ENCODE measurements at places on chromosomes 6 and 20.

GRCh38 chr6:32554116-32554965 is 24.3 kb upstream of the HLA-DRB5 start:
- no peaks in the 10 kb centered on the region for H3K27me3 ChIP-seq
- no peak overlapping the region for H3K4me3 ChIP-seq

GRCh38 chr6:20644667-20645370 is 110.6 kb downstream of the CDKAL1 start:
- no peak overlapping the region for H3K4me3 ChIP-seq
- DNase-seq: no peak
- H3K36me3 ChIP-seq: no peaks in the 10 kb centered on the region
- H3K4me1 ChIP-seq: no peaks in the 10 kb centered on the region
- no peaks in the 10 kb centered on the region for H3K27me3 ChIP-seq

- H3K4me1 ChIP-seq: no peaks in the 10 kb centered on the region
- H3K36me3 ChIP-seq: no peaks in the 10 kb centered on the region
- H3K27ac ChIP-seq: no peak overlapping the region
- DNase-seq: no peak
These were observed 181.3 kb downstream of the KIF6 start for GRCh38 chr6:39543950-39544349.

GRCh38 chr6:14735956-14736486 is 509.8 kb upstream of the JARID2 start:
- H3K27ac ChIP-seq: no peak overlapping the region
- DNase-seq: no peak
- peaks cover 48% of the 10 kb centered on the region for H3K4me1 ChIP-seq
- H3K4me3 ChIP-seq: no peak overlapping the region
- H3K36me3 ChIP-seq: no peaks in the 10 kb centered on the region

GRCh38 chr20:55936209-55936595 is 69.1 kb downstream of the CBLN4 start:
- H3K27ac ChIP-seq: no peak overlapping the region
- no peaks in the 10 kb centered on the region for H3K4me1 ChIP-seq
- no peak for DNase-seq
- no peaks in the 10 kb centered on the region for H3K36me3 ChIP-seq
- no peaks in the 10 kb centered on the region for H3K27me3 ChIP-seq

DNA sequence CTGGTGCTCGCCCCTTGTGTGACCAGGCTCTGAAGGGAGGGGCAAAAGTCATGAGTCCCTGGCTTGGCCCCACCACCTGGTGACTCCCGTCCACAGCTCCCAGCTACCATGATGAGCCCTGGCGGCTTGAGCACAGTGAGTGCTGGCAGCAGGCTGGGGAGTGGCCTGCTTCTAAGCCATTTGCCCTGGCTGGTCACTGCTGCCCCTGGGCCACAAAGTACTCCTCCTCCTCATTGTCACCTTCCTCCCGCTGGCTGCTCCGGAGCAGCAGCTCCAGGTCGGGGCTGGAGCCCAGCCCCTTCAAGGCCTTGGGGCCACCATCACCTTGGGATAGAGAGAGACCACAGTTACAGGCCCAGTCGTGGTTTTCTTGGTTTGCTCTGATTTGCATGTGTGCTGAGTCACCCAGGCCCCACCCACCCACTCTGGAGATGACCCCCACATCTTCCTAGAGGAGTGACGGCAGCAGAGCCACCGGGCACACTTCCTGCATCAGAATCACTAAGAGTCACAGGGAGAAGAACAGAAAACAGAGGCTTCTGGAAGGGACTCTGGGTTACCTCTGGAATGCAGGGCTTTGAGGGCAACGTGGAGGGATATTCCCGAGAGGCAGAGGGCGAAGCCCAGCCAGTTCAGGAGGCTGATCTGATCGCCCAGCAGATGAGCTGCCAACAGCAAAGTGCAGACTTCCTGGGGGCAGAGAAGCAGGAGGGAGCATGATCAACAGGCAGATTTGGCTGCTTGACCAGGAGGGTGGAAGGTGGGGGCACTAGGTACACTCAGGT is 42.1 kb upstream of the CDH22 start:
- H3K4me3 ChIP-seq: no peak overlapping the region
- peaks cover 22% of the 10 kb centered on the region for H3K36me3 ChIP-seq
- H3K27ac ChIP-seq: peak overlapping the region; percentile 43

- no peak overlapping the region for H3K27ac ChIP-seq
- H3K36me3 ChIP-seq: no peaks in the 10 kb centered on the region
- H3K4me3 ChIP-seq: no peak overlapping the region
- no peaks in the 10 kb centered on the region for H3K4me1 ChIP-seq
These were observed 234.7 kb upstream of the RIMS1 start for GRCh38 chr6:71651636-71652035.

- H3K4me1 ChIP-seq: peaks cover 23% of the 10 kb centered on the region
- H3K4me3 ChIP-seq: peak overlapping the region; percentile 38
- no peaks in the 10 kb centered on the region for H3K36me3 ChIP-seq
- no peak for DNase-seq
- H3K27ac ChIP-seq: no peak overlapping the region
These were observed 35.2 kb upstream of the CDH22 start for GRCh38 chr20:46343348-46343974.

- H3K4me3 ChIP-seq: no peak overlapping the region
- DNase-seq: no peak
- H3K36me3 ChIP-seq: no peaks in the 10 kb centered on the region
- no peak overlapping the region for H3K27ac ChIP-seq
- H3K4me1 ChIP-seq: no peaks in the 10 kb centered on the region
These were observed 133.2 kb upstream of the SNX9 start for GRCh38 chr6:157689875-157690274.

- DNase-seq: peak; percentile 48
- no peak overlapping the region for H3K4me3 ChIP-seq
- peaks cover 32% of the 10 kb centered on the region for H3K4me1 ChIP-seq
- H3K36me3 ChIP-seq: peaks cover 12% of the 10 kb centered on the region
These were observed 50.0 kb downstream of the SYNJ2 start for GRCh38 chr6:158031381-158032353.

DNA sequence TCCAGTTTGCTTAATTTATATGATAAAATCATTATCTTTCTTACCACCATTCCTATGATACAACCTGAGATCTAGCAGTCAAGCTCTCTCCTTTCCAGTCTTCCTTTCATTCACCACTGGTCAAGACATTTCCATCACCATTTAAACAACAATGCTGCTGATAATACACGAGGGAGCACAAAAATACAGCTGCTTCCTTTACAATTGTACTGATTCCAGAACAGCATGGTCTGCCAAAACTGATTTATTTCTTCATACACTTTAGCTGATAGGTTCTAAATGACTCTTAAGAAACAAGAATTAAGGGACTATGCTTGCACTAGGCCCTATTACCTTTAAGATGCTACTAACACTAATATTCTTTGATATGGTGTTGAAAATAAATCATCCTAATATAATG is 65.0 kb downstream of the EPM2A start:
- no peaks in the 10 kb centered on the region for H3K4me1 ChIP-seq
- H3K4me3 ChIP-seq: no peak overlapping the region
- no peak for DNase-seq
- no peaks in the 10 kb centered on the region for H3K36me3 ChIP-seq

GRCh38 chr20:41247523-41248367 is 69.8 kb downstream of the ZHX3 start:
- no peak overlapping the region for H3K27ac ChIP-seq
- H3K36me3 ChIP-seq: no peaks in the 10 kb centered on the region
- no peak for DNase-seq
- no peak overlapping the region for H3K4me3 ChIP-seq
- H3K4me1 ChIP-seq: peaks cover 4% of the 10 kb centered on the region

- no peak overlapping the region for H3K4me3 ChIP-seq
- DNase-seq: no peak
- no peak overlapping the region for H3K27ac ChIP-seq
- H3K36me3 ChIP-seq: no peaks in the 10 kb centered on the region
These were observed 14.0 kb upstream of the LOC128125822 start for GRCh38 chr6:63558278-63558677.

- no peak for DNase-seq
- no peaks in the 10 kb centered on the region for H3K36me3 ChIP-seq
- no peak overlapping the region for H3K27ac ChIP-seq
- H3K4me1 ChIP-seq: no peaks in the 10 kb centered on the region
- H3K27me3 ChIP-seq: no peaks in the 10 kb centered on the region
These were observed 212.9 kb upstream of the PRND start for GRCh38 chr20:4508773-4509172.

GRCh38 chr20:47265214-47265613 is 91.3 kb downstream of the ZMYND8 start:
- DNase-seq: no peak
- no peaks in the 10 kb centered on the region for H3K4me1 ChIP-seq
- H3K27ac ChIP-seq: no peak overlapping the region

DNA sequence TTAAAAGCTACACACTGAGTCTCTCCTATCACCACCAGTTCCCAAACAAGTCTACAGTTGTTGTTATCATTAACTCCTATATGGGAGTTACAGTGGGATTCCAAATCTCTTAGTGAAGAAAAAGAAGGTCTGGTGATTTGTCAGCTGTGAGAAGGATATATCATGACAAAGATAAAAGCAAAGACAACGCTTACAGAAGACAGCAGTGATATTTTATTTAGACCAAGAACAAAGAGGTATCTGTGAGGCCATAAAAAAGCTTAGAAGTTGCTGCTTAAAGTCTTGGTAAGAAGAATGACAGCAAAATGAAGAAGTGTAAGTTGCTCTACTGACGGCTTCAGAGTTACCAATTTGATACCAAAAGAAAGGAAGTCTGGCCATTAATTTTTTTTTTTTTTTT is 47.2 kb downstream of the CHD6 start:
- DNase-seq: no peak
- no peaks in the 10 kb centered on the region for H3K27me3 ChIP-seq
- H3K4me3 ChIP-seq: no peak overlapping the region
- H3K4me1 ChIP-seq: peaks cover 50% of the 10 kb centered on the region
- no peaks in the 10 kb centered on the region for H3K36me3 ChIP-seq

DNA sequence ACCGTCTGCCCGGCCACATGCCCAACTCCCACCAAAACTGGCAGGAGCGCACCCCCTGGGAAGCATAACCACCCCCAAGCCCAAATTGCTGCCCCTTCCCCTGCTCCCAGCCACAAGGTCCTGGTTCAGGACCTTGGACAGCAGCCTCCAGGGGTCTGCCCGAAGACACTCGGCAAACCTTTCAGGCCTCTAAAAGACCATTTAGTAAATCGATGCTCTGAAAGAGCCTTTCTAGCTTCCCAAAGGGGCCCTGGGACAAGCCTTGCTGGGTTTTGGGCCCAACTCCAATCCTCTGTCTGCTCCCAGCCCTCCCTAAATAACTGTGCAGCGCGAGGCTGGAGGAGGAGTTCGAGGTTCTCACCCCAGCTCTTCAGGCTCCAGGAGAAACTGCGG is 30.5 kb downstream of the GRM4 start:
- no peaks in the 10 kb centered on the region for H3K36me3 ChIP-seq
- no peak for DNase-seq
- no peak overlapping the region for H3K27ac ChIP-seq
- H3K4me3 ChIP-seq: no peak overlapping the region
- no peaks in the 10 kb centered on the region for H3K4me1 ChIP-seq
- no peaks in the 10 kb centered on the region for H3K27me3 ChIP-seq

DNA sequence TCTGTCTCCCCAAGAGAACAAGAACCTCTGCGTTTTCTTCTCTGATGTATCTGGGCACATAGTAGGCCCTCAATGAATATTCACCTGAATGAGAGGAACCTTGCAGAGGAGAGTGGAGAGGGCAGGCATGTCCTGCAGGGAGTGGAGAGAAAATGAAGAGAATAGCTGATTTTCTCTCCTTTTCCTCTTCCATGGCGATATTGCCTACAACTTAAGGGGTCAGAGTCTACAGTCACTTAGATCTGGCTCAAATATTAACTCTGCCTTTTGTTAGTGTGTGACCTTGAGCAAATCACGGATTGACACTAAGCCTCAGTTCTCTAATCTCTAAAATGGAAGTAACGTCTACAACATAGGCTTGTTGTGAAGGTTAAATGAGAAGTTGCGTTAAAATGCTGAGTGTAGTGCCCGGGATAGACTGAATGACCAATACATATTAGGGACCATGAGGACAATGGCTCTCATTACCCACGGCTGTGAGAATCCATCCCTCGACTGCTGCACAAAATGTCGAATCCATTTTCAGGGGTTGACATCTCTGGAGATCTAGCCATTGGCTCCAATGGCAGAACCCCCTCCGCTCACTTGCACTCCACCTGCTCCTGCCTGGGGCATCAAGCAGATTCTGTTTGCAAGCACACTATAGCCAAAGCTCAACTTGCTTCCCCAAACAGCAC is 14.8 kb downstream of the CD83 start:
- H3K36me3 ChIP-seq: no peaks in the 10 kb centered on the region
- no peak for DNase-seq
- no peak overlapping the region for H3K27ac ChIP-seq
- H3K27me3 ChIP-seq: no peaks in the 10 kb centered on the region

DNA sequence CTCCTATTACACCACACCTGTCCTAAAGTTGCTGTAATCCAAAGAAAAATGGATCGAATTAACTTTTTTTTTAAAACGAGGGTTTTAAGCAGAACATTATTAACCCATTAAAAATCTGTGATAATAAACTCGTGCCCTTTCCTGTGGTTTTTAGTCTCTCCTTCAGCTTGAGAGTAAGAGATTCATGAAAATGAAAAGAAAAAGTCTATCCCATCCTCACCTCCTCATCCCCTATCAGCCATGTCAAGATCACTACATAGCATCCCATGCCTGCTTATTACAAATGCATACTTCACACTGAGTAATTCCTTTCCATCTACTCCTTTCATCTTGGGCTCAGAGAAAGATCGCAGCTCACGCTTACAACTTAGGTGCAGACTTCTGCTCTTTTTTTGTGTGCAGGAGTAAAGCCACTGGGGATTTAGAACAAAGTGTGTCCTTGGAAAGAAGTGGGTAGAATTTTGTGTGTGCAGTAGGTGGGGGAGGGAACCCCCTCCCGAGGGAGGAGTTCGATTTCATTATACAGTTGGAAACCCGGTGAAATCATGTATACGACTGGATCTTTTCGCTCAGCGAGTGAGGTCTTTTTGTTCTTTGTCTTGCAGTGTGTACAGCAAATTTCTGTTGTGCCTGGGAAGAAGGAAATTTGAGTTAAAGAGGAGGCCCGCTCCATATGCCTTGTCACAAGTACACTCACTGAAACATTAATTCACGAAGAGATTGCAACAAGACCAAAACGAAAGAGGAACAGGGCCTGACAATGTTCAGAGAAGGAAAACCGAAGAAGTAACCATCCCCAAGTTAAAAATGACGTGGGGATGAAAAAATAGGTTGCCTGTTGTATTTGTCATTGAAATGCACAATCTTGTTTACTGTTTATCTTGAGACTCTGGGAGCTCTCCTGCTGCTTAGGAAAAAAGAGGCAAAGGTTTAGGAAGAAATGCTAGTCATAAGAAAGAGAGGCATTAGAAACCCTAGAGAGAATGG is 146.5 kb upstream of the ZNF217 start:
- peak overlapping the region; percentile 51 for H3K27ac ChIP-seq
- peaks cover 33% of the 10 kb centered on the region for H3K4me1 ChIP-seq
- peak overlapping the region; percentile 45 for H3K4me3 ChIP-seq
- H3K36me3 ChIP-seq: no peaks in the 10 kb centered on the region

DNA sequence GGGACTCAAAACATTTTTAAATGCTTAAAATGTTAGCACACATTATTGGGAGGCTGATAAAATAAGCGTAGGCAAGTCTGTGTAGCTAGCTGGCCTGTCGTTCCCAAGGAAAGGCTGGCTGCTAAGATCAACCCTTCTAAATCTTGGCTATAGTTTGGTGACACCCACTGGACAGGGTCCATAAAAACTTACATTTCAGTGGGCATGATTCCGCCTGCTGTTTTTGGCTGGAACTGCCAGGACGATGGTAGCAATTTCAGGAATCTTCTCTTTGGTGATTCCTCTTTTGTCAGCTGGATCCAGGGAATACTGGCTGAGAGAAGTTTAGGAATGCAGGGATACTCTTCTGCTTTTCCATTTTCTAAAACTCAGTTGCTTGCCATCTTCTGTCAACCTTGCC is 162.2 kb downstream of the NKAIN2 start:
- H3K4me3 ChIP-seq: no peak overlapping the region
- no peak overlapping the region for H3K27ac ChIP-seq
- H3K4me1 ChIP-seq: no peaks in the 10 kb centered on the region
- no peaks in the 10 kb centered on the region for H3K36me3 ChIP-seq
- no peaks in the 10 kb centered on the region for H3K27me3 ChIP-seq

Data from CD8-positive, alpha-beta memory T cell (primary cell).